ENCODE measurements at places on chromosomes 6 and 20.

DNA sequence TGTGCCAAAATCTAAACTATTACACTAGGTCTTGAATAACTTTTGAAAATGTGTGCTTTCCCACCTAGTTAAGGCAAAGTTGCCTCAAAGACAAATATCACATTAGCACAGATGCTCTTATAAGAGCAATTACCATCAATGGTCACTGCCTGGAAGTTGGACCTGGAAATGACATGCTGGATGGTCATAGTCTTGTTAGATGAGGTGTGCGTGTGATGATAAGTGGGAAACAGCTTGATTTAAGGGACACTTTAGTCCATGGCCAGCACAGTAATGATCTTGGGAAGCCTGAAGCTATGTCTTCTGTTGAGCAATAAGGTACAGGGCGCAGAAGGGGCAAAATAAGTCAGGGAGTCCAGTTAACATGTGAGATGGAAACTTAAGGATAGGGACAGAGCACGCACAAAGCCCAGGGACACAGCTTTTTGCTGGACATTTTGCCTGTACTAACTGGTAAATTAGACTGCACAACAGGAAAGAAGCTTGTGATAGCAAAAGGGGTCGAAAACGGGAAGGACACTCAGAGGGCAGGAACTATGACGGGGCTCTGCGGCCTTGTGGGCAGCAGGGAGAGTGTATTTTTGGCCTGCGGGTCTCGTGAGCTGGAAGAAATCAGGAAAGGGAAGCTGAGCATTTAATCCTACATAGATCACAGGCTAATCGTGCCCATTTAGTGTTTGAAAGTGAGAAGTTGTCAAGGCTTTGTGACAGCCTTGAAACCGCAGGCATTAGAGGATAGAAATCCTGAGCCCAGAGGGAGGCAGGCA is 66.7 kb upstream of the BMP2 start:
- DNase-seq: no peak

DNA sequence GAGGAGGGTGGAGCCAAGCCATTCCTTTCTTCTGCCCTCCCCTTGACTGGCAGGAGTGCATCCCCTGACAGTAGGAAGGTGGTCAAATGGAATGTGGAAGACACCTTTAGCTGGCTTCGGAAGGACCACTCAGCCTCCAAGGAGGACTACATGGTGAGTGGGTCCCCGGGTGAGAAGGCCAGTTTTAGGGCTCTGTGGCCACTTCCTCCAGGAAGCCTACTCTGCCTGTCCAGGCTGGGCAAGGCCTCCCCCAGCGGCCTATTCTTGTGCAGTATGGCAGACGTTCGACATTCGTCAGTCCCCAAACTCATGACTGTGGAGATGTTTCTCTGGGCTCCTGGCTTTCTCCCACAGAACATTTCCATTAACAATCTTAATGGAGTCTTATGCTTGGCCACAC is 9.1 kb downstream of the PCIF1 start:
- DNase-seq: no peak

GRCh38 chr20:21324126-21324525 is 21.0 kb downstream of the XRN2 start:
- DNase-seq: no peak

DNA sequence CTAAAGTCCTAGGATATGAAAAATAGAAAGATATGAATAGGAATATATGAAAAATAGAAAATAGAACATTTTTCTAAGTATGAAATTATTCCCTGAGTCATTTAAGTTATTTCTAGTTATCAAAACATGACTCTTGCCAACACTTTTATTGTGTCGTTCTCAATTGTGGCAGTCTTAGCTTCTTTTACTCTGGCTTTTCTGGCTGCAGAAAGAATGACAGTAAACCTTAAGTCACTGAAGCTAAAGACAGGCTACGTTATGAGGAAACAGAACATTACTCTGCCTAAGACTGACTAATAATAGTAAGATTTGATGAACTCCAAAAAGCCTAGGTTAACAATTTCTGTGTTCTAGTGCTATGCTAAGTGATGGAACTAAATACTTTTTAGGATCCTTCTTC is 74.6 kb downstream of the AIG1 start:
- no peak for DNase-seq

- DNase-seq: no peak
Observed at GRCh38 chr6:28082939-28083338, 2.6 kb downstream of the ZNF165 start.

GRCh38 chr6:53540129-53540692 is 4.7 kb downstream of the GCLC start:
- no peak for DNase-seq

- no peak for DNase-seq
Observed at GRCh38 chr6:109834595-109835437, 143.3 kb upstream of the GPR6 start.

GRCh38 chr6:147567141-147567805 is 58.8 kb downstream of the SAMD5 start:
- DNase-seq: no peak

- no peak for DNase-seq
Observed at GRCh38 chr20:12211361-12211760, 293.7 kb downstream of the BTBD3 start.

GRCh38 chr20:25281541-25281991 is 33.7 kb downstream of the PYGB start:
- no peak for DNase-seq

DNA sequence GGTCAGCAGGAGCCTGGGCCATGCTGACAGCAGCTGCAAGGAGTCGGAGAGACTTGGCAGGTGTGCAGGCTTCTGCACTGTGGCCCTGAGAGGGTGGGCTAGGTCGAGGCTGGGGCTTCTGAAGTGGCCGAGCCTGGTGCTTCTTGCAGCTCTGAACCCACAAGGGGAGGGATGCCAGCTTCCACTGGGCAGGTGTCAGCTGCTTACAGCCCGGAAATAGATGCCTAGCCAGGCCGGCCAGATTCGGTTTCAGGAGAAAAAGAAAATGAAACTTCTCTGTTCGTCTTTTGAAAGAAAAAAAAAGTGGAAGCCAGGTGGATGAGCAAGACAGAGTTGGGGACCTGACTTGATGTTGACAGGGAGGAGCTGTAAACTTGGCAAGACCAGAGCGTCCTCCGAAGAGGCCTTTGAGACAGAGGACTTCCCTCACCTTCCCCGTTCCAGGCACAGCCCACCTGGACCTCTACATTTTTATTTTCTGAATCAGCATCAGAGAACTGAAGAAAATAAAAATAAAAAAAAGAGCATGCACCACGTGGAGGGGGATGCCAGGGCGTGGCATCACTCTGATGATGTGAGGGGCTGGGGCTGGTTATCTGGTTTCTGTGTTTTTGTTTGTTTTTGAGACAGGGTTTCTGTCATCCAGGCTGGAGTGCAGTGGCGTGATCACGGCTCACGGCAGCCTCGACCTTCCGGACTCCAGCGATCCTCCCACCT is at the start of gene ZBP1:
TSS of gene ZBP1 (minus strand) at position 153 of the 717 bp plus-strand sequence. CDS start at position 22, 131 bp downstream.
- DNase-seq: no peak

- DNase-seq: no peak
Observed at GRCh38 chr6:72623808-72624207, 1.9 kb downstream of the KCNQ5 start.

DNA sequence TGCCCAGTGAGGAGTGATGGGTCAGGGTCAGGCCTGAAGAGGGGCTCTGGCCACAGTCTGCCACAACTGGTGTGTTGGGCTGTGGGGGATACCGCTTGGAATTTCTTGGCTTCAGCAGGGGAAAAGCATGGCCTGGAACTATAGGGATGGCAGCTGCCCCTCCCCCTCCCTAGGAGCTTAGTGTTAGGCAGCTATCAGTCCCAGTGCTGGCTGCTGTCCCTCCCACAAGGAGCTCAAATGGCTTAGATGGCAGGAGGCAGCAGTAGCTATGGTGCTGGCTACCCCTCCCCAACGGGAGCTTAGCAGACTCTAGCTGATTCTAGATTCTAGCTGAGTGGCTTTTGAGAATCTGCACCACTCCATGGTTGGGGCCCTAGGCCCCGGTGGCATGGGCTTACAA is 414.5 kb upstream of the HSF2 start:
- no peak for DNase-seq

- no peak for DNase-seq
Observed at GRCh38 chr20:36614781-36615557, 9.4 kb downstream of the RAB5IF start.

GRCh38 chr6:163416557-163417253 is 2.2 kb downstream of the QKI start:
- no peak for DNase-seq

DNA sequence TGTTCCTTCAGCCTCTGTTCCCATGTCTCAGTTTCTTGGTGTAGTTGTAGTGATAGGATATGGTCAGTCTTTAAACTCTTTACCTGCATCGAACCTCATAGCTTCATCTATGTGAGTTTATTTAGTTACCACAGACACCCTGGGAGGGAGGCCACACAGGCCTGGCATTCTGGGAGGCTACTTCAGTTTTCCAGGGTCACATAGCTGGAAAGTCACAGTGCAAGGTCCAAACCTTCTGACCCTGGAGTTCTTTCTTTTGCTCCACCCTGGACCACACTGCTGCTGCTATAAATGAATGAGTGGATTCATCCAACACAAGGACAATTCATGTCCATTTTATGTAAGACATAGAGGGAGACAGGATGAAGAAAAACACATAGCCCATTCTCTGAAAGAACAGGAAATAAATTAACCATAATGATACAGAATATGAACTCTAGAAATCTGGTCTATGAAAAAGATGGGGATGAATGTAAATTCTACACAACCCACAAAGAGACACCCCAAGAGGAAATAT is 60.8 kb downstream of the LAMA4 start:
- DNase-seq: no peak

DNA sequence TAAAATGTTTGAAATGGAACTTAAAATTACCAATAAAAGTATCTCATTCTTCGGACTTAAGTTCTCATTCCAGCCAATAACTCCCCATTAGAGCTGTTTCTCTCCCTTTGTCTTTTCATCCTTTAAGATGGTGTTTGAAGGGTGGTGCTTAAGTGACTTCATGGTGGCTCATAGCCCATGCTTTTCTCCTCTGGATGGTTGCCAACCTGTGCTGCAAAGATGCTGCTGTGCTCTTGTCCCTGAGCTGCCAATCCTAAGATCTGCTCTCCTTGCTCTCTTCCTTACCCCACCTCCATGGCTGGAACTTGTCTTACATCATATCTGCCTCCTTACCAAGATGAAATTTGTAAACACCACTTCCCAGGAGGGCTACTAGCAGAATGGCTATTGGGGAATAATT is 31.6 kb upstream of the PNRC1 start:
- no peak for DNase-seq

GRCh38 chr6:163529605-163530004 is 115.1 kb downstream of the QKI start:
- DNase-seq: no peak

- no peak for DNase-seq
Observed at GRCh38 chr6:162395181-162395580, 332.4 kb downstream of the PRKN start.

DNA sequence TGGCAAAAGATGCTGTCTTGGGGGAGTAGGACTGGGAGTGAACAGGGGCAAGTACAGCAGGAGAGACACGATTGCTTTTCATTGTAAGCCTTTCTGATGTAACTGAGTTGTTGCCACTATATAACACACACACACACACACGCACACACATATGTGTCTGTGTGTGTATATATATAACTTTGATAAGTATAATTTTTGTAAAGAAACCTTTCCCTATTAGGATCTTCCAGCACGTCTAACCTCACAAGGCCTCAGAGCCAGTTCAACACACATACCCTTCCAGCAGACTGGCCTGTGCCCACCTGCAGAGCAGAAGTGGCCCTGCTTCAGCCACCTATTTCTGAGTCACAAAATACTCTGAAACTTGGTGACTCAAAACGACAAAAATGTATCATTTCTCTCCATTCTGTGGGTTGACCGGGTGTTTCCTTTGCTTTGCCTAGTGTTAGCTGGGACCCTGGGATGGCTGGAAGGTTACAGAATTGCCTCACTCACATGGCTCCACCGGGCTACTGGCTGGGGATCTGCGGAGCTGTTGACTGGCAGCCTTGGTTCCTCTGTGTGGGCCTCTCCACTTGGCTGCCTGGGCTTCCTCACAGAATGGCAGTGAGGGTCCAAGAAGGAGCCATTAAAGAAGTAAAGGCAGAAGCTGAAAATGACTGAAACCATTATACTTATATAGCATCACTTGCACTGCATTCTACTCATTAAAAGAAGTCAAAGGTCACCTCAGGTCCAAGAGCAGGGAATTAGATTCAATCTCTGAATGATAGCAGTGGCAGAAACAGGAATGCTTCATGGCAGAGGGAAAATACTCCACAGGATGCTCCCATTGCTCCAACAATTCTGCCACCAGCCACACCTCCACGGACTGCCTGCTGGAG is 126.4 kb downstream of the BANF2 start:
- no peak for DNase-seq

GRCh38 chr20:14064333-14064732 is 69.0 kb downstream of the MACROD2 start:
- no peak for DNase-seq

- no peak for DNase-seq
Observed at GRCh38 chr6:147366290-147366689, 142.2 kb upstream of the SAMD5 start.

- DNase-seq: no peak
Observed at GRCh38 chr6:30481211-30481964, 7.9 kb upstream of the HLA-E start.

DNA sequence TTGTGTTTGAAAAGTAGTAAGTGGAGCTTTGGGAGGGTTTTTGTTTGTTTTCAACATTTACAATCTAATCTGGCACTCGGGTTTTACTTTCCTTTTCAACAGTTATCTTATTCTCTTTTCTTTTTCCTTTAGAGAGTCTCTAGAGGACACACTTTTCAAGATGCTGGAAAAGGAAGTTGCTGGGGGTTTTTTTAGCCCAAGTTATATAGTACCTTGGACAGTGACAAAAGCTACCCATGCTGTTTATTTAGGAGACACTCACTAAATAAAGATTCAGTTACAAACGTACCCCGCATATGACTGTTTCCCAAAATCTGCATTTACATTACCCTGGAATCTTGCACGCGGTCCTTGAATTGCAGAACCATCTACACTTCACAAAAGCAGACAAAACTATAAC is 78.8 kb downstream of the MAP7 start:
- DNase-seq: no peak

DNA sequence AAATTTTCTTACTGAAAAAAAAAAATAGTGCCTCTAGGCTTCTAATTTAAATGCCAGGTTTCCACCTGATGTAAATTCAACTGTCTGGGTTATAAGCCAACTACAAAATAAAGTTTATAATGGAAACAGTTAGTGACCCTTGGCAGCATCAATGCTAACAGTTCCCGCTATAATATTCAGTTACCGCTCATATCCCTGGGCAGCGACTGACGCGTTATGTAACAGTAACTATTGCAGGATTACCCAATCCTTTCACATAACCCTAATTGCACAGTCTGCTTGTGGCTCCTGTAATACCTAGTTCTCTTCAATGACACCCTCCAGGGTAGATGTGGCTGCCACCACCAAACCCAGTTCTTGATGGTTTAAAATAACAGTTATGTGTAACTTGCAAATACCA is 208.6 kb downstream of the MOXD1 start:
- no peak for DNase-seq

DNA sequence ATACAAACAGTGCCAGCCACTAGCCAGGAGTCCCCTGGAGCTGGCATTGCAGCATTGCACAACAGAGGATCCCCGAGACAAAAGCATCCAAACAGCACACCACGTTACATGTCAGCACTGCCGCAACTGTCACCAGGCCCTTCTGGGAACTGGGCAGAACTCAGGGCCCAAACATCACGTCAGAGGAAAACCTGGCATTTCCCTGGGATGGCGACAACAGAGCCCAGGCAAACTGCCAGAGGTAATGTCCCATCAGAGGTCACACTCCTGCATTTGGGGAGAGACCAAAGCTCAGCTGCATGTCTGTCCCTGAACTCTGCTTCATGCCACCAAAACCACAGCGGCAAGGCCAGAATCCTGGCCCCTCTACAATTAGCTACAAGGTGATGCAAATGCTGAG is 36.3 kb downstream of the PPP1R3G start:
- no peak for DNase-seq

GRCh38 chr6:144561455-144562043 is 276.4 kb downstream of the UTRN start:
- no peak for DNase-seq
